ENCODE measurements at places on chromosomes 4 and X.

- DNase-seq = no peak
Measured at GRCh38 chr4:42515156-42515884, 118.0 kb downstream of the SHISA3 start.

- DNase-seq = no peak
Measured at GRCh38 chrX:10106806-10107205, 50.0 kb upstream of the CLCN4 start.

- DNase-seq = peak; percentile 7
Measured at GRCh38 chr4:88999392-88999930, 57.5 kb downstream of the FAM13A start.

DNA sequence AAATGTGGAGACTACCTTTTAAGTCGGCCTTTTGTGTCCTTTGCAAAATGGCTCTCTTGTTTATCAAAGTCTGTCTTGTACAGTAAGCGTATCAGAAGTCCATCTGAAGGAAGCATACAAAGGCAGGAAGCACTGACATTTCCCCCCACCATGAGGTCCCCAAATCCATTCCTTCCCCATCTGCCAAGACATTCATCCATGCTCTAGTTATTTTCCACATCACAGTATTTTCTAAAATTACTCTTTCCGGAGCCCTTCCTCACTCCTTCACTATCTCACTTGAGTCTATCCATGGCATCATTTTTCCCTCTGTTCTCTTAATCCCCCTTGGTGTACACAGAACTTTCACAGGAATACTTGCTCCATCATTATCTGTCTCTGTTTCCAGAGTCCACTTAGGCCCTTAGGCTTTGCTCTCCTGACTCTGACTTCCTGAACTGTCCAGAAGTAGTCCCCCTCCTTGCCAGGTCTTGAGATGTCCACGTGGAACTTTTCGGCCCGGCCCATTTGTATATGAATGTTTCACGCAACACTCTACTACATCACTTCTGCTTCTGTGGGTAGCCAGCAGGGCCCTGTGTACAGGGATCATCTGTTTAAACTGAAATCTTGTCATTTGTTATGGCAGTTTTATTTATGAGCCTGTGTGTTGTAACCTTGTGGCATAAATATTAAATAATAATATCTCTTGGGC is 2.1 kb downstream of the SEL1L3 start:
- DNase-seq = no peak

DNA sequence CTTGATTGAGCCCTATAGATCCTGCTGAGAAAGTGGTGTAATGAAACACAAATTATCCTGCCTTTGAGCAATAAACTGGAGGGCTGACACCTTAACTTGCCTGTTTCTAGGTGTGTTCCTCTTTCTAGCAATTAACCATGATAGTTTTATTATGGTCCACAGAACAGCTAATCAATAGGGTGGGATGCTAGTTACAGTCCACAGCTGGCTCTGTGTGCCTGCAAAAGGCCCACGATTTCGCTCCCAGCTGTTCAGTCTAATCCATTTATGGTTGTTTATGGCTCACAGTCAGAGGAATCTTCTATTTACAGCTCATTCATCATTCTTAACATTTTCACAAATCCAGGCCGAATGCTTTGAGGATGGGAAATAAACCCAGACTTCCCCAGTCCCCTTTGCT is 674.9 kb downstream of the SMARCA1 start:
- DNase-seq = no peak

- no peak for DNase-seq
Measured at GRCh38 chr4:111639876-111640275, 505.4 kb upstream of the FAM241A start.

Measured in NCI-H2107 (cell line).